ENCODE measurements at places on chromosomes 12 and 14.

DNA sequence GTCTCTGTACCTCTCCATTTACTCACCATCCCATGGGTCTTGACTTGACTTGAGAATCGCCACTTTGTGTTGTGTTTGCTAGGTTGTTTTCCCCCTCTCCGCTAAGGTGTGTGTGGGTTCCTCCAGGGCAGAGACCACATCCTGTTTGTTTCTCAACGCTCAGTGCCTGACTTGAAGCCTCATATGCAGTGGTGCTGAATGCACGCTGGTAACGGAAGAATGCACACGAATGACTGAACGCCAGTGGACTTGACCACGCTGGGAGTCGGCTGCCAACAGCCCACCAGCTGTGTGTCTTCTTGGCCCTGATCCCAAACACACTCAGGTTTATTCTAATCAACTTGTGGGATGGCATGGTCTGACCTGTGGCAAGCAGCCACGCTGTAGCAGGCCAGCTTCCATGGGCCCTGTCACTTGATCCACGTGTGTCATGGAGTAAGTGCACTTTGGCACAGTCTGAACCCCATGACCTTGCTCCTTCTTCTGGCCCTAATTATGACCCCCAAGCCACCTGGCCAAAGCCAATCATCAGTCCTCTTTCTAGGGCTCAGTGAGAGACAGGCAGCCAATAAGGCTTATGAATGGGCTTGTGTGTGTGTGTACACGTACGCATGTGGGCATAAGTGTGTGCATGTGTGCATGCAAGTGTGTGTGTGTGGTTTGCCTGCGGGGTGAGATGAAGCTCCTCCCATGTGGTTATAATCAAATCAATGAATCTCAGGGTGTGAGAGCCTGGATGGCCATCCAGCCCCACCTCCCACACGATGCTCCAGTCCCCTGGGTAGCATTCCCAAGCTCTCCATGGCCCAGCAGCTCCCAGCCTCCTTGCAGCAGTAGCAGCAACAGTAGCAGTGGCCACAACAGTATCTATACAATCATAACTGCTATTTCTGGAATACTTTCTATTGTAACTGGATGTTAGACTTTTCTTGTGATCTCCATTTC is 6.4 kb upstream of the TC2N start:
- peak; percentile 48 for DNase-seq

- no peak for DNase-seq
These were observed 38.2 kb downstream of the DCAF5 start for GRCh38 chr14:69114763-69115162.

- DNase-seq = no peak
These were observed 1957.4 kb upstream of the SEL1L start for GRCh38 chr14:83491091-83491490.

DNA sequence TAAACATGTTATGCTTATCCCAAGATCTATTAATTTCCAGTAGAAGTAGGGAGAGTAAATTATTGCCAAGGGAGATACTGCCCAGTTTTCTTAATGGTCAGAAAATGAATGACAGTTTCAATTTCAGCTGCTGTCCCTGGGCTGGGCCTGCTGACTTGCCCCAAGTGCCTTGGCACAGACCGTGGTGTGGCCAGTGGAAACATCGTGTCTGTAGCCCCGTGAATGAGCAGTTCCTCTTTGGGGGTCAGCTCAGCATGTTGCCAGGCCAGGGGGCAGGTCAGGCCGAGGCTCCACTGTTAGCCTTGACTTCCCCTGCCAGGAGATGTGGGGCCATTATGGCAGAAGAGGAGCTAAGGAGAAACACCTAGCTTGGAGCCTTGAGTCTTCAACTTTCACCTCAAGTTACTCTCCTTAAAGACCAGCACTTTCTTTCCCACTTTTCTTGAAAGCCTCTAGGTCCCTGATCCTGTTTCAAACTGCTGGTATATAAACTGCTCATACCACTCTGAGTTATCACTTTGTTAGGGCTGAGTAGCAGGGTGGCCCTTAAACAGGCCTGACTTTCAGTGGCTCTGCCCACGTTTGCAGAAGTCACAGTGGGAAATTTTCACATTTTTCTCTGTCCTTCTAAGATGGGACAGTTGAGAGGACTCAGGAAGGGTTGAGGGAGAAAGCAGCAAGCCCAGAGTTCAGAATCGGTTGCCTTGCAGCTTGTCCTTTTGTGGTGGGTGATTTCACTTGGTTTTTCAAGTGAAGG is 73.2 kb downstream of the SUSD6 start:
- no peak for DNase-seq

DNA sequence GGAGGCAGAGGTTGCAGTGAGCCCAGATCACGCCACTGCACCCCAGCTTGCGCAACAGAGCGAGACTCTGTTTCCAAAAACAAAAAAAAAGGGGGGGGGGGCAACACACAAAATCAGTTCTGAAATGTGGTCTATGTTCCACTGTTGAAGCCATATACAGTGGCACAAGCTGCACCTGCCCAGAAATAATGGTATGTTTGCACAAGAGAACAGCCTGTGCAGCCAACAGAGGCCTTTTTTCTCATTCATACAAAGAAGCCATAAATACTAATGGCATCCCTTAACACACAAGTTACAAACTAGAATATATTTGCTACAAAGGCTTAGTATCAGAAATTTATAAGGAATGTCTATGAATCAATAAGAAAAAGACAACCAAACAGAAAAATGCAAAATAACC is 37.1 kb downstream of the ITPR2 start:
- no peak for DNase-seq

DNA sequence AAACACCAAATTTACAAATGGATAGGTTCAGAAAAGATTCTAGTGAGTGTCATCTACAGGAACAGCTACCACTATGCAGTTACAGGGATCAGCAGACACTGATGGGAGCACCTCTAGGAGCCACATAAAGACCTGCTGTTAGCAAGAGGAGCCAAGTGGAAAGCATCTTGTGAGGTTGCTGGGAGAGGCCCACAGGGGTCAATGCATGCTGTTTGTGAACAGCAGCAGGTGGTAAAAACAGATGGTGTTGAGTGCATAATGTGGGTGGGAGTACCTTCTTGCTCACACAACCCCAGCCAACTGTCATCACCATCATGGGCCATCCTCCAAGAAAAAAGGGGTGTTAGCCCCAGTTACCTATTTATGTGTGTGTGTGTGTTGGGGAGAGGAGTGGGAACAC is 215.2 kb upstream of the SSTR1 start:
- no peak for DNase-seq

- peak; percentile 59 for DNase-seq
These were observed 89.0 kb downstream of the SCARB1 start for GRCh38 chr12:124774462-124775167.

DNA sequence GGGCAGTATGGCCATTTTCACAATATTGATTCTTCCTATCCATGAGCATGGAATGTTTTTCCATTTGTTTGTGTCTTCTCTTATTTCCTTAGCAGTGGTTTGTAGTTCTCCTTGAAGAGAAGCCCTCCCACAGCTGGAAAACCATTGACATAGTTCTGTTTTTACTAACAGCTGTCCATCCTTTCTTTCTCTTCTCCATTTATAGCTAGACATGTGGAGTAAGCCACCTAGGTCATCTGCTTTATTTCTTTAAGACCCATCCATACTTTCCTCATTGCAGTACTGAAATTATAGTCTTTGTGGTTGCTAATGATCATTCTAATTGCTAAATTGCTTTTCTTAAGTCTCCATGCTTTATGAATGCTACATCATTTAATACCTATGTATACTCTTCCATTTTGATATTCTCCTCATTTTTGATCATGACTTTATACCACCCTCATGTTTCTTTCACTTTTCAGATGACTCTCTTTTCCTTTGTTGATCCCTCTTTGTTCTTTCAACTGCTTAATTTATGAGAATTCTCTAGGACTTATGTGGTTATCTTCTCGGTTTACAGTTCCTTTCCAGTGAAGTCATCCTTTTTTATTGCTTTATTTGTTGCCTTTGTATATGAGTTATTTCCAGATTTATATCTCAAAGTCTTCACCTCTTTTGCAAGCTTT is 114.2 kb downstream of the PCNX1 start:
- no peak for DNase-seq

GRCh38 chr12:26384536-26384935 is 189.2 kb downstream of the SSPN start:
- no peak for DNase-seq
